Mesenteric fat pad (tissue), 1 donor: ENCODE measurements at places on chromosomes 5 and 9. TPM values are rescaled to one million over a fixed set of nuclear protein-coding genes. Genes with fewer than 3 reads are reported as not detected.

DNA sequence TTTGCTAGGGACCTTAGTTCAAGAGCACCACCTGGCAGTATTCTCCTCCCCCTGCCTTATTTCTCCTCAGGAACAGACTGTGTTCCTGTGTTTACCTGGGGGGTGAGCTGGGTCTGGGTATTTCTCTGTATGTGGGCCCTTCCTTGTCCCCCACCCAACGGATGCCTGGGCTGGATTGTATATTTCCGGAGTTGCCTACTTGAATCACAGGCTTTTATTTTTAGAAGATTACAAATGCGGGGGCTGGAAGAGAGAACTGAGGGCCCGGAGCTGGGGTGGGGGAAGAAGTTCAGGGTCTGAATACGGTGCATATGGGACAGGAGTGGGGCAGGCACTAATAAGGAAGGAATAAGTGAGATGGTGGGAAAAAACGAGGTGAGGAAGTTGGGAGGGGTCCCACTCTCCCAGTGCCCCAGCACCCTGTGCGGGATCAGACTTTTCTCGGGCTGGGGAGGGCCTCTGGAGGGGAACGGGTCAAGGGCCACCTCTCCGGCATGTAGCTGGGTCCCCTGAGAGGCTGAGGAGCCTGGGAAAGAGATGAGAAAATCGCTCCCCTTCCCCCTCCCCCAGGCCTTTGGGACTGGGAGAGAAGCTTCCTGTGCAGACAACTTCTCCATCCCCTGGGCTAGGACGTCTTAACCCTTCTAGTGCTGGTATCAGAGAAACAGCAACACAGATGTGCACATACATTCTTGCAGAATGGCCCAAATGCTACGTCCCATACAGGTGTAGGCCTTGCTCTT is 42.1 kb downstream of the PCDH1 start:
- no peak for DNase-seq

The CCL27 gene
- total RNA-seq = not detected

GRCh38 chr5:14148890-14149671 is 5.9 kb downstream of the TRIO start:
- DNase-seq = no peak

DNA sequence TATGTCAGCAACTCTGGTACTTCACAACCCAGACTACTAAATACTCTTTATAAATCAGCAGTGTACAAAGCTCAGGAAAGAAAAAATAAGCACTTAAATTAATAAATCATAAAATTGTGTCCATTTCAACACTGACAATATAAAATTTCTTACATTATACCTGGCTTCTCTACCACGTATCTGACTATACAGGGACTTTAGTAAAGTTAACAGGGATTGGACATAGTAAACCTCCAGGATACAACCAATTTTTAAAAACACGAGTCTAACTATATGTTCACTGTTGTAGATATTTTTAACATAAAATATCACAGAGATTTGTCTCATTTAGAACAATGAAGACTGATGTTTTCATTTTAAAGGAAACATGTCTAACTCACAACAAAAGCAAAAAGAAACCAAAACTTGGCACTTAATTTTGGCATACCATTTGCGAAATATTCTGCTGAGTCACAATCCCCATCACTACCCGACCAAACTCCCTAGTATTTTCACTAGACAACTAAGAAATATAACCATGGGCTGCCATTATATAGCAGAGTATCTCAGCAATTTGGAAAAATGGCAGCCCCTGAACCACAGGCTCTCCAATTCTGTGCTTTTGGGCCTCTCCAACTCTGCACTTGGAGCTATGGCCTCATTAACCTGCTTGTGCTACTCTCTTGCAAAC is 14.4 kb downstream of the FAM169A start:
- no peak for DNase-seq

GRCh38 chr9:76271755-76272154 is 122.5 kb downstream of the RFK start:
- no peak for DNase-seq

The DHX29 gene
- total RNA-seq = 28.3 TPM

GRCh38 chr5:2148312-2149194 is 265.8 kb upstream of the IRX4 start:
- no peak for DNase-seq

DNA sequence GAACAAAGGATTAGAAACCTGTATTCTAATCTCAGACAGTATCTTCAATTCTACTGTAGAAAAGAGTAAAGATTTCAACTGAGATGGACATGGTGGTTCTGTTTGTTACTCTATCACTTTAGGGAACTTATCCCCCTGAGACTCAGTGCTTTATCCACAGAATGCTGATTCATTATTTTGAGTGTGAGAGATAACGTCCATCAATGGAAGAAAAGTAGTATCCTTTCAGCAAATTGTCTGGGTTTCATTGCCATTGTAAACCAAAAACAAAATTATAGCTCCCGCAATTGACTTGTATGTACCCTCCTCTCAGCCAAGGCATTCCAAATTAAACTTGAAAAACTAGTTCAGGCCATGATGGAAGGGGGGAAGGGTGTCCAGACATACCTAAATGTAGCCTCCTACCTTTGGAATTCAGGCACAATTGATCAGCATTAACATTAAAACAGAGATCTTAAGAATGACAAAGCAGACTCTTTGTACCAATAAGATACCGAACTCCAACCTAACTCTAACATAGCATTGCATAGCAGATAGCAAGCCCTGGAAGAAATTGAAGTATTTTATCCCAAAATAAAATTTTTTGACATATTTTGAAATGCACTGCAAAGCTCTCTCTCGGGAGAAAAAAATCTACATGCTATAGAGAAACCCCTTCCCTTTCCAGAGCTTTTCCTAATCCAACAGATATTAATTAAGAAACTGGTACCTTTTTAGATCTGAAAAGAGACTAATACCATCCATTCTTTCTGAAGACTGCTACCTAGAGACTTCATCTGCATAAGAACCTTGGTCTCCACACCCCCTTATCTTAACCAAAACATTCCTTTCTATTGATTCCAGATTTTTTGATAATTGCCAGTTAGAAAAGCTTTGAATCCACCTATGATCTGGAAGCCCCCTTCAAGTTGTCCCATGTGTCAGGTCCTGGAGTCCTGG is 1055.7 kb downstream of the PTPRD start:
- no peak for DNase-seq

DNA sequence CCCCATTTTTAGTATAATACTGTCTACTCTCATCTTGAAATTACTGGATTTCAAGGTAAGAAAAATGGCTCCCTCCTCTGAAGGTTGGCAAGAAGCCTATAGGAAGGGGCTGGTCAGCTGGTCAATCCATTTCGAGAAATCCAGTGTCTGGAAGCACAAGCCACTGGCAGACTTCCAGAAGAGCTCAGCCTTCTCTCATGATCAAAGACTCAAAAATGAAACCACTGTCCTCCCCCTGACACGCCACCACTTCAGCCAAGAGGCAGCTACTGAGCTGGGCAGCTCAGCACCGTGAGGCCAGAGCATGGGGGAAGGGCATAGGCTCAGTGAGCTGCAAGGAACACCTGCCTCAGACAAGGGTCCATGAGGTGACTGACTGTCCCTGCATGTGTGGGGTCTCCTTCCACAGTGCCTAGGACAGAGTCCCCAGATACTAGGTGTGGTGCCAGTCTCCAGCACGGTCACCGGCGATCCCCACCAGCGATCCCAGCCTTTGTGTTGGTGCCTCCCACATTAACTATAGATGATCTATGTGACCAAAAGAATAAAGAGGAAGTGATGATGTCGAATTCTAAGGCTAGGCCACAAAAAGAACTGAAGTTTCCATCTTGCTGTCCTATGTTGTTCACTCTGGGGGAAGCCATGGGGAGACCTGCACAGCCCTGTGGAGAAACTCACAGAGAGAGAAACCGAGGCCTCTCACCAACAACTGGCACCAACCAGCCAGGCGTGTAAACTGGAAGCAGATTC is 100.1 kb upstream of the LRRTM2 start:
- DNase-seq = no peak

The PCDHGB6 gene
- total RNA-seq = 5.3 TPM

GRCh38 chr9:72465593-72465984 is 55.8 kb upstream of the TMC1 start:
- no peak for DNase-seq

- DNase-seq = no peak
Measured at GRCh38 chr9:21933865-21934264, 60.3 kb downstream of the CDKN2A start.

DNA sequence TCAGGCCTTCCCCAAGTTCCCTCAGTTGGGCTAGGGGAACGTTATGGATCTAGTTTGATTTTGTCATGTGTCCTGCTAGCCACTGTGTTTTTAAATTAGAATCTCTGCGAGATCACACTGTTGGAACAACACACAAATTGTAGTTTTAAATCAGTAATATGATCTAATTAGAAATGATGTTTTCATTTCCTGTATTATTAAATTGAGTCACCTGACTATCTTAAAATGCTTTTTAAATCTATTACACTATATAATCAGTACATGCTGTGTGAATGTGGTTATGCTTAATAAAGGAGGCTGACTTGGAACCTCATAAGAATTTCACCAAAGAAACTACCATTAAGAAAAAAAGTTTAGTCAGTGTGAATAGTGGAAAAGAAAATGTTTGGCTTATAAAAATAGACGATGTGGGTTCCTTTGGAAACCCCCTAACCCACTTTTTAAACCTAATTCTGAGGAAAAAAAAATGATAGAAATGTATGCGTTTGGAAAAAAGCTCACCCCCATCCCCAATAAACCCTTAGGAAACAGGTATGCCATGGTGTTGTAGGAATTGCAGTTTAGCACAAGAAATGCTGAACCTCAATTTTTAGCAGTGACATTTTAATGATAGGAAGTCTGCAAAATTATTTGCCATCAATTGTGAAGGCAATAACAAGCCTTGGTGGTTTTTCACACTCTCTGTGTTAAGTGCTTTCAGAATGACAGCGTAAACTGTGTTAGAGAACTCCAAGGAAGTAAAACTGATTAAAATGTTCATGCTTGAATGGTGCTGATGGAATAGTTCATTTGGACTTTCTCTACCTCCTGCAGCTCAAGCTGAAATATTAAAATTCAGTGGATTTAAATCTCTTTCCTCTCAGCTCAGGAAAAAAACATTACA is 59.0 kb downstream of the TLE4 start:
- no peak for DNase-seq

The PIP5KL1 gene
- total RNA-seq = 2.2 TPM

The PCDHB11 gene
- total RNA-seq = 2.0 TPM

DNA sequence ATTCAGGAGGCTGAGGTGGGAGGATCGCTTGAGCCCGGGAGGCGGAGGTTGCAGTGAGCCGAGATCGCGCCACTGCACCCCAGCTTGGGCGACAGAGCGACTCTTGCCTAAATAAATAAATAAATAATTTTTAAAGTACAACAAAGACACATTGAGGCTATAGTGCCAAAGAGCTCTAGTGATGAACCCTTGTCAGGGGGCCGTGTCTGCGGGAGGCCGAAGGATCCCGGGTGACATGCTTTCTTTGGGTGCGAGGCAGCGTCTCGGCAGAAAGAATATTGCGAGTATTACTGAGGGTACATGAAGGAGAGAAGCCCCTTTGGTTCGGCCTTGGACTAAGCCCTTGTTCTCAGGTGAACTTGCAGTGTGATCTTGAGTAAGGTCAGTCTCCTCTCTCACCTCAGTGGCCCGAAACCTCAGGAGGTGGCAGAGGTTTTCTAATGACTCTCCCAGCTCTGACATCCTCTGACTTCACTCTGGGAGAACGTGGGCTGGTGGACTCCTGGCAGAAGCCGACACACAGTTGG is 397 bp upstream of the RECK start:
- DNase-seq = no peak
